ENCODE measurements at places on chromosomes 3 and 15. TPM values are rescaled to one million over a fixed set of nuclear protein-coding genes. Genes with fewer than 3 reads are reported as not detected.
A peak's percentile ranks its signal among the peaks of the same experiment; 100 is the strongest.

The PHLDB2 gene
- 87.3 TPM for total RNA-seq

The PLS1 gene
- total RNA-seq = 3.4 TPM

The ECE2 gene
- total RNA-seq = not detected

The ARL8B gene
- 47.3 TPM for total RNA-seq

DNA sequence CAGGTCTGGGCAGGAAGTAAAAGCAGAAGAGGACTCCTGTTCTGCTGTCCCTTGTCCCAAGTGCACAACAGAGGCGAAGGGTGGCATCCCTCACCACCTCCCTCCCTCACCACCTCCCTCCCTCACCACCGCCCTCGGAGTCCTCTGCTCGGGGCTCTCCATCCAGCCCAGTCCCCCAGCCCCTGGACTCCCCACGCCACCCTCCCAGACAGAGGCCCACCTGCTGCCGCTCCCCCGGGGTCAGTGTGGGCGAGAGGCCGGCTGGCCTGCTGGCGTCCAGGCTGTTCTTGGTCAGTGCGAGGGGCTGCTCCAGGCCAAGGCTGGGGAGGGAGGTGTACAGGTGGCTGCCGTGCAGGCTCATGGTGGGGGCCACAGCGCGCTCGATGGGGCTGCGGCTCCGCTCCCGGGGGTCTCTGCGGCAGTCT, 79.1 kb downstream of the VGLL4 start:
- DNase-seq = no peak

DNA sequence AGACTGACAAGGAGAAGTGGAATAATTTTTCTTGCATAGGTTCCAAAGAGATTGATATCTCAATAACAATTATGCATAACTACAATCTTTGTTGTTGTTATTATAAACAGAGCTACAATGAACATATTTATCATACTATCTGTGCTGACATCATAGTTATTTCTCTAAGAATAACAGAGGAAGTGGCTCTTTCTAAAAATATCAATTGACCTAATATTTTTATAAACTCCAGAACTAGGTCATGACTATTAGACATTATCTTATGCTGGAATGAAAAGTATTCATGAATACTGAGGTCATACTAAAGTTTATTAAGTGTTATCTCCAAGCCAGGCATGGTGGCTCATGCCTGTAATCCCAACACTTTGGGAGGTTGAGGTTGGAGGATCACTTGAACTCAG, 114.1 kb downstream of the DCLK3 start:
- DNase-seq = no peak

DNA sequence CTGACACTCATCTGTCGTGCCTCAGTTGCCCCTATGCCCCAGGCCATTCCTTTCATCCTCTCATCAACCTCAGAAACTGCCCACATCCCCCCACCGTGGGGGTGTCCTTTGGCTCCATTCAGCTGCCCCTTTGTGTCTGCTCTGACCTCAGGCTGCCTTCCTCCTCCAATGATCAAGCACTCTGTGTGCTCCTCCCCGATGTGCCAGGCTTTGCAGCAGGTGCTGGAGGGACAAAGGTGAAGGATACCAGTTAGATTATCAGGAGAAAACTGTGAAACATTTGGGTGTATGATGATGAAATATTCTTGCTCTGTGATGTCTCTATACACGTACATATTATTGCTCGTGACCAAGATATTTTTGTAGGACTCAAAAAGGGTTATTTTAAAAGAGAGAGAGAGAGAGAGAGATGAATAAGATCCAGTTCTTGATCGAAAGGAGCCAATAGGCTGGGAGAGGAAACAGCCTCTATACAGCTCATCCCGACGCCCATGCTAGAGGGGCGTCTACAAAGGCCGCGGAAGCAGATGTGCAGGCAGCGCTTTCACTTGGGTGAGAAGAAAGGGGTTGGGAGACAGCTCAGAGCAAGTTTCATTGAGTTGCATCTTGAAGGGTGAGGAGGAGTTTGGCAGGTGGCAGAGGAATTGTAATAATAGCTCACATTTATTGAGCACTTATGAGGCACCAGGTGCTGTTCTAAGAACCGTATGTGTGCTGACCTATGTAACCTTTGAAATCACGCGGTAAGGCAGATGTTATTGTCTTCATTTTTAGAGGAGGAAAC, 28.3 kb upstream of the ADCY5 start:
- DNase-seq = no peak

DNA sequence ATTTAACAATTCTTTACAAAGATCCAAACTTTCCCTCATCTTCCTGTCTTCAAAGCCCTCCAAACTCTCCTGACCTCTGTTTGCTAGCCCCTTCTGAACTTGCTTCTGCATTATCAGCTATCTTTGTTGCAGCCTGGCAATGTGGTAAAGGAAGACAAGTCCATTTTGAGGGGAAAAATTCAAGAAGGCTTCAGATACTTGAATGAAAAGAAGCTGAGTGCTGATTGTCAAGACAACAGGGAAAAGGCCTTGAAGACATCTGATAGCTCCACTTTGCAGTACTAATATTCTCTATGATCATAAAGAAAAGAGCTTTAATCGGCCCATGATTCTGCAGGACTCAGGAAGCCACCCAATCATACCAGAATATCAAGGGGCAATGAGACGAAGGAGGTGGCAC, 91.8 kb downstream of the LMLN start:
- no peak for DNase-seq

DNA sequence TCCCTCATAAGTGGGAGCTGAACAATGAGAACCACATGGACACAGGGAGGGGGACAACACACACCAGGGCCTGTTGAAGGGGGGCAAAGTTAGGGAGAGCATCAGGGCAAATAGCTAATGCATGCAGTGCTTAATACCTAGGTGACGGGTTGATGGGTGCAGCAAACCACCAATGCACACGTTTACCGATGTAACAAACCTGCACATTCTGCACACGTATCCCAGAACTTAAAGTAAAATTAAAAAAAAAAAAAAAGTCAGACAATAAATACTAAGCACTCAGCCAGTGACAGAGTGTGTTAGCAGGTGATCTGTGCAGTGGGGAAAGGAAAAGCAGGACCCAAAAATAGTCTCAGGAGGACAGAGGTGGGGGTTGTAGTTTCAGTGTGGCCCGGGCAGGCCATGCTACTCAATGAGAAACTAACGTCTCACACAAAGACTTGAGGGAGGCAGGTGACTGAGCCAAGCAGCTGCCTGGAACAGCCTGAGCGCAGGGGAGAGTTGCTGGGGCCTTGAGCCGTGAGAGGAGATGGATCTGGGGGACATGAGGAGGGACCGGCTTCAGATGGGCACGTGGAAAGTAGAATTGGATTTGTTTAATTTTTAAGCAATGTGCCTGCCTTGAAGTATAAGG, 18.4 kb downstream of the ANKDD1A start:
- DNase-seq = no peak

GRCh38 chr3:10459954-10460754, 45.2 kb downstream of the ATP2B2 start:
- DNase-seq = peak; percentile 46

DNA sequence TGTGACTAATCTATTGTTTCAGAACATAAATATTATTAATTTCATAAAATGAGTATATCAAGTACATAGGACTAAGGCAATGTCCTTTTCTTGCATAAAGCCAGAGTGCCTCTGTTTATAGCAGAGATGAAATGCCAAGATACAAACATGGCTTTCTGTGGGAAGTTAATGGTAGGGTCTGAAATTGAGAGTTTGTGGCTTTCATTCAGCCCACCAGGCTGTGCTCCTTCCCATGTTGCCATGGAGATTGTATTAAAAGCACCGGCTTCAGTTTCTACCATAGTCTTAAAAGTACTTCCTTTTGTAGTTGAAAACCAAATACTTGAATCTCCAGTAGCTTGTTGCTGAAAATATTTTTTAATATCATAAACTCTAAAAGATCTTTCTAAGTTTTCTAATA, 114.0 kb downstream of the LRRC28 start:
- DNase-seq = no peak

GRCh38 chr3:167773584-167773983, 38.1 kb downstream of the SERPINI1 start:
- DNase-seq = no peak

DNA sequence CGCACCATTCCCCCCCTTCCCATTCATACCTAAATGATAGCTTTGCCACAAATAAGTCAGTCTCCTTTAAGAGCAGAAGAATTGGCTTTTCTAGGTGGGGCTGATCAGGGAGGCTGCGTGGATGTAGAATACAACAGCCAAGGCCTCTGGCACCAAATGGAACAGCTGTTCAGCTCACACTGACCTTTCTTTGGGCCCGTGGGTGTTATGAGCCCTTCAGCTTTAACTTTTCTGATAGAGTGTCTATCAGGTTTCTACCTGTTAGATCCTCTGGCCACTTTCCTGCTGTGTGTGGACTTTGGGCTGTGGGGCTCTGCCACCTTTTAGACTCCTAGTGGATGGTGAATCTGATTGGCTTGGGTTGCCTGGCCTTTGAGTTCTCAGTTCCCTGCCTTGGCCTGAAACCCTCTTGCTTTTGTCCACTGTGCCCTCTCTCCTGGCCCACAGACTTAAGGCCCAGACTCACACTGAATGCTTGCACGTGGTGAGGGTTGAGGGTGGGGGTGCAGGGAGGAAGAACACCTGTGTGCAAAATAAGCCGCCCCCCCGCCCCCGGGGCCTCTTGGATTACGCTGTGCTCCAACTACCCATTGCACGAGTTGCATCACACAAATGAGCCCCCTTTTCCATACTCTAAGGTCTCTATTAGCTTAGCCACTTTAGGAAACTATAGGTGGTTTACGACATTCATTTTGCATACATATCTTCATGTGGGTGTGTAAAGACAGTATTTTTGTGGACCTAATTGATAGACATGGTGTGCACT, 1.3 kb upstream of the RFX7 start:
- no peak for DNase-seq

GRCh38 chr3:119835556-119835955, 53.7 kb downstream of the NR1I2 start:
- no peak for DNase-seq

DNA sequence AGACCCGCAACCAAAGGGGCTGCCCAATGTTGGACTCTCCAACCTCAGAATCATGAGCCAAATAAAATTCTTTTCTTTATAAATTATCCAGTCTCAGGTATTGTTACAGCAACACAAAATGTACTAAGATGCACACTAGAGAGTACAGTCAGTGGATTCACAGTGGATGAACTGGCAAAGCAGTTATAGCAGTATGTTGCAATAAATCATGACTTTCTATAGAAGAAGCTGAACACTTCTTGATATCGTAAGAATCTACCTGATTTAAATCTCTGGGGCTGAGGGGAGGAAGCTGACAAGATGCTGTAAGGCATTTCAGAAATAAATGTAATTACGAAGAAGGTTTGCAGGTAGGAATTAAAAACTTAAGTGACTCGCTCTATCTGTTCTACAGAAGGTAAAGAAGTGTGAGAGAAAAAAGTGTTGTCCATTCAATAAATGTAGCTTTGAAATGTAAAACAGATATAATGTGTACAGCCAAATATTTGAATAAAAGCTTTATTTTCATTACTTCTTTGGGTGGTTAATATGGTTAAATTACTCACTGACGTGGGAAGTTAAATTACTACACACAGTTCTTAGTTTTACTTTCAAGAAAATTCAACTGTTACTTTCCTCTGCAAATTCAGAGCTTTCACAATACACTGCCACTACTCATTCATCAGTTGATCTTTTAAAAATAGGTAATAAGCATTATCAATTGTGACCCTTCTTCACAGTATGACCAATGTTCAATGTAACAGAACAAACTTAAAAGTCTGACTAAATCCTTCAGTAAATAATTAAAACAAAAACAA, 439.1 kb downstream of the SHQ1 start:
- DNase-seq = no peak

DNA sequence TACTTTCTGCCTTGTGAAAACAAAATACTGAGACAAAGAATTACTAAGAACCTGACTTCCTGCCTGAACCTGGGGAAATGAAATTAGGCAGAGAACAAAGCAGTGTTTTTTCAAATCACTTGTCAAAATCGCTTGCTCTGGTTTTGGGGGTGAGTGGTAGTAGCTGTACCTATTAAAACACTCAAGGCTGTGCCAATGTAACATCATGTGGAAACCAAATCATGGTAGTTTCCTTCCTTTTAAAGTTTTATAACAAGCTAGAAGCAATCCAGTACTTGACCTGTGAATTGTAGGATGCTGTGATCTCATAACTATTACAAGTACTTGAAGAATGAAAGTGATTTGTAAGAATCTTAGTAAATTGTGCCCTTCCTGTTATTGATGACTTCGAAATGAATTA, 6.7 kb downstream of the CMTM8 start:
- no peak for DNase-seq
